GM23248 (cell line): ENCODE measurements at places on chromosomes 11 and 22.

DNA sequence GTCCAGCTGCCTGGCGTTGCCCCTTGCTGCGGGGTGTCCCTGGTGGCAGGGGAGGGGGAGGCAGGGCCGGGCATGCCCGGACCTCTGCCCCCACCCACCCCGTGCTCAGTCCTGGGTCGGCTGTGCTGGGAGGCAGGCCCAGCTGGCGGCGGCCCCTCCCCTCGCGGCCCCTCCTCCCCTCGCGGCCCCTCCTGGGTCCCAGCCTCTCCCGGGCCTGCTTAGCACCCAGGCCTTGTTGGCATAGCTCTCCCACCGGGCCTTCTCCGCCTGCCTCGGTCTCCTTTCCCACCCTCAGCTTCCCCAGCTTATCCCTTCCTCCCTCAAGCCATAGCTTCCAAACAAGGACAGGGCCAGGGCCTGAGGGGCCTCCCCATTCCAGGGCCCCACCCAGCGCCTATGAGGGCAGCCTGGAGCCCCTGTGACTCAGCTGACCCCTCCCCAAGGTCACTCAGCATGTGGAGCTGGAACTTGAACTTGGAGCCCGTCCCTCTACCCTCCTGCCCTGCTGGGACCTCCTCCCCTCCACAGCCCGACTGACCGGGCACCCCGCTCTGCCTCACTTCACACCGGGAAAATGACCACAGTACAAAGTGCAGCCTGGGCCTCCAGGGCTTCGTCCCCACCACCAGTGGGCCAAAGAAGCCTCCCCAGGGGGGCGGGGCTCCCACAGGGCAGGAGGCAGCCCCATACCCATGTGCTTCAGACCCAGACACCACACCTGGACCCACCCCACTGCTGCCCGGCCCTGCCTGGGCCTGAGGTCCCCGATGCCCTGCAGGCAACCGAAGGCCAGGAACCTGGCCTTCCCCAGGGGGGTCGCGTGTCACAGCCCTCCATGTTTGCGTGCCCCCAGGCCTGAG lies 1.2 kb downstream of the EPS8L2 start:
- peak; percentile 51 for DNase-seq

- no peak for DNase-seq
Observed at GRCh38 chr22:26981541-26981940, 324.2 kb downstream of the MIAT start.

DNA sequence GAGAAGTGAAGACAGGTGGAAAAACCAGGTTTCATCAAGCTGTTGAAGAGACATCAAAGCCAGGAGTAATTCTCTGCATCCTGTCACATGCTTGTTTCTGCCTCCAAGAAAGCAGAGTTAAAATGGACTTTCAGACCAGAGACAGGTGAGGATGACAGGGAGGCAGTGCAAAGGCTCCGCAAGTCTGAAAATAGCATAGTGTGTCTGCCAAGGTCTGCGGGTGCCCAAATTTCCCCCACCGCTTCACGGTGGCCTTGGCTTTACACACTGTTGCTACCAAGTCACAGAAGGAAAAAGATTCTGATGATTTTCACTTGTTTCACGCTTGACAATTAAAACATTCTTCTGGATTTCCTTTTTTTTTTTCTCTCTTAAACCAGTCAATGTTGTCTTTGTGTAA lies 44.2 kb downstream of the SNX19 start:
- no peak for DNase-seq

DNA sequence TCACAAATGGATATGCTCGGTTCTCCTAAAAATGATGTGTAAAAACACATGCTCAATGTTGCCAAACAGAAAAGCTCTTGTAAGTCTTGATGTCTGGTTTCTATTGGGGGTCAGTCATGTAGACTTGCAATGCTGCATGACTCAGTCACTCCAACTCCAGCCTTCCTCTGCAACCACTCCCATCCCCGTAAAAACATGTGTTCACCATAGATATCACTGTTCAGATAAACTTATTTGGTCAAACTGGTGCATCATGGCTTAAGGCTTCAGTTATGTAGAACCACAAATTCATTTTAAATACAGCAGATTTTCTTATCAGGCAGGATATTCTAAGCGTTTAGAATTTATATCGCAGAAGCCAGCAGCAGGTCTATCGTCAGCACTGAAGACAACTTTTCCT lies 298.4 kb upstream of the LUZP2 start:
- no peak for DNase-seq

DNA sequence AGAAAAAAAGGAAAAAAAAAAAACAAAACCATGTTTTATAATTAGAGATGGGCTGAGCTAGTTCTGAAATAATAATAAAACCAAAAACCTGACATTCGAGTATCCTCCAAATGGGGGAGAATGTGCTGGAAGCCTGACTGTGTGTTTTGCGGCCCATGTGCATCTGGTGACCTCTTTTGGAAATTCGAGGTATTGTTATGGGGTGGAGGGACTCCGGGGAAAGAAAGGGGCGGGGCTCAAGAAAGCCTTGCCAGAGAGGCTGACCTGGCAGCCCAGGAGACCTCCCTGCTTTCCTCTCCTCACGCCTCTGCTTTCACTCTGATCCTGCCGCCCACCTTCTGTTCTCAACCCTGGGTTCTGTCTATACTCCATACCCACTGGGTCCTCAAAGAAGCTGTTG lies 72.9 kb downstream of the CTTN start:
- DNase-seq, result peak; percentile 29

- no peak for DNase-seq
Observed at GRCh38 chr11:117535201-117535849, 207.7 kb downstream of the CEP164 start.

DNA sequence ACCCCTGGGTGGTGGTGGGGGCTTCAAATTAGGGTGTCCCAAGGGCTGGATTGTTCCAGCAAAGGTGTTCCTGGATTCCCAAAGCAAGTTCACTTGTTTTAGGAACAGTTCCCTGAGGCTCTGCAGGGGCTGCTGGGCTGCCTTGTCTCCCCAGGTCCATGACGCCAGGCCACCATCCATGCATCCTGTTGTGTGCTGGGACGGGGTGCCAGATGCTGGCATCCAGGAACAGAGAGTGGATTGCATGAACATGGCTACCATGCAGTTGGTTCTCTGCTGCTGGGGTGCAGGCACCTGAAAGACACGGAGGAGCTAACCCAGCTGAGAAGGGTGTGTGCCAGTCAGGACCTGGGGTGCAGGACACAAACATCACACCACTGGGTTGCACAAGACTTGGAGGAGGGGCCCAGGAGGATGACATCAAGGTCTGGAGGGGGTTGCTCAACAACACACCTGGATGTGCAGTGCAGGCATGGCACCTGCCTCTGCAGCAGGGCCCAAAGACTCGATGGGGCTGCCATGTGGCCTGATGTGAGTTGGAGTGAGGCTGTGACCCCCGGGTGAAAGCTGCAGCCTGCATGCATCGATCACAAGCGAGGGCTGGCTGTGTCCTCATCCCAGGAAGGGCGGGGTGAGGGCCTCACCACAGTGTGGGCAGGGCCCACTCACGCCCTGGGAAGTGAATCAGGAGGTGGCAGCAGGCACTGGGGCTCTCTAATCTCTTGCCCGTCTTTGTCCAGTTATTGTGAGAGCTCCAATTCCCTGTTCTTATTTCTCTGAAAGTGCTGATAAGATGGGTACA lies 74.0 kb upstream of the CLDN5 start:
- DNase-seq, result peak; percentile 19

GRCh38 chr22:50308597-50308935 lies 1.1 kb upstream of the PLXNB2 start:
- peak; percentile 58 for DNase-seq

- no peak for DNase-seq
Observed at GRCh38 chr11:83909579-83910534, 623.7 kb upstream of the CCDC90B start.

DNA sequence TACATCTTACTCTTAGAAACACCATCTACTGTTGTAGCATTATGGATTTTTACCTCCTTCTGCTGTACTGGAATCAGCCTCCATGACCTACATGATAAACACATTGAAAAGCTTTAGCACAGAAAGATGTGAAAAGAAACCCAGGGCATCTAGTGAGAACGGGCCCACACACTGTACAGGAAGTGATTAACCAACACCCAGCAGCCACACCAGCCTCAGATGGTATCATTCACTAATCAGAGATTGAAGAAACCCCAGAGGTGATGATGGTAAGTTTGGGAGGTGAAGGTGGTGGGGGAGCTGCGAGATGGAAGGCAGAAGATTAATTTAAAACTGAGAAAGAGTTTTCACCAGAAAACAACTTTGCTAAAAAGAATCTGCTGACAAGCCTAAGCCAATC lies 46.1 kb downstream of the RASSF10 start:
- no peak for DNase-seq

- DNase-seq, result no peak
Observed at GRCh38 chr11:33162831-33163230, 1.6 kb upstream of the CSTF3 start.

DNA sequence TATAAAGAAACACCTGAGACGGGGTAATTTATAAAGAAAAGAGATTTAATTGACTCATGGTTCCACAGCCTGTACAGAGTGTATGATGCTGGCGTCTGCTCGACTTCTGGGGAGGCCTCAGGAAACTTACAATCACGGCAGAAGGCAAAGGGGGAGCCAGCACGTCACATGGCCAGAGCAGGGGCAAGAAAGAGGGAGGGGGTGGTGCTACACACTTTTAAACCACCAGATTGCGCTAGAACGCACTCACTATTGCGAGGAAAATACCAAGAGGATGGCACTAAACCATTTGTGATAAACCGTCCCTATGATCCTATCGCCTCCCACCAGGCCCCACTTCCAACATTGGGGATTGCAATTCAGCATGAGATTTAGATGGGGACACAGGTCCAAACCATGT lies 79.7 kb upstream of the CARD18 start:
- no peak for DNase-seq

DNA sequence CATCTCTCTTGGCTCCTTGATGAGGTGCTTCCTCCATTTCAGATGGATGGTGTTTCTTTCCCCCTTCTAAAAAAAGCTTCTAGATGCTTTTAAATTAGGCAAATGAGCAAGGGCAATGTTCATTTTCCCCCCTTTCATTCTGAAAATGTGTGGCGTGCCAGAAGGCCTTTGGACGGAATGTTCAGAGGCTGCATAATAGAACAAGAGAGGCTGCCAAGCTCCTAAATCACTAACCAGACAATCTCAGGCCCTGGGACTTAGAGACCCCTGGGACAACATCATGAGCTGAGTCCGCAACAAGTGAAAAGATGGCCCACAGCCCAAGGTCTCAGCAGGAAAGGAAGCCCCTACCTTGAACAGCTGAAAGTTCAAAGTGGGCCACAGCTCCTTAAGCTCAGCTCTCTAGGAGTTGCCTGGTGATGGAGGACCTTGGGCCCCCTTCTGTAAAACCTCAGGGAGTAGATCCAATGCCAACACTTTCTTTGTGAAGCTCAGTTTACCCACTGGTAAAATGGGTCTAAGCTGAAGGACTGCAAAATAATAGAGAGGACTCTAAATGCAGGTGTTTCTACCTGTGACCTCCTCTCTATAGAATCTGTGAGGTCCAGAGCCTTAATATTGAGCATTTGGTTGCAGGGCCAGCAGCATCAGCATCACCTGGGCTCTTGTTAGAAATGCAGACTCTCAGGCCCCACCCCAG lies 144.0 kb downstream of the FBXO7 start:
- no peak for DNase-seq

- no peak for DNase-seq
Observed at GRCh38 chr22:34430386-34430785, 510.1 kb upstream of the LARGE1 start.

DNA sequence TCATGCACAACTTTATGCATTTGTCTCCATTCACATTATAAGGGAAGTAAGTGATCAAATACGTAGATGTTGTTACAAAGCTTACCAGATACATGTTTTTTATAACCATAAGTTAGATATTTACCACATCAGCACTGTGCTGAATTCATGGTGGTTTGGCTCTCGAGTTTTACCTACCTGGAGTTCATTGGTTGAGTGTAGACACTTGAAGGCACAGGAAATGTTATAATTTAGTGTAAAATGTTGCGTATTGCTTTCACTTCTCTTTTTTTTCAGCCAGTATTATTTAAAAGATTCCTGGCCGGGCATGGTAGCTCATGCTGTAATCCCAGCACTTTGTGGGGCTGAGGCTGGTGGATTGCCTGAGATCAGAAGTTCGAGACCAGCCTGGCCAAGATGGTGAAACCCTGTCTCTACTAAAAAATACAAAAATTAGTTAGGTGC lies 53.1 kb upstream of the GRK2 start:
- DNase-seq, result no peak

- DNase-seq, result no peak
Observed at GRCh38 chr11:44328138-44328660, 18.3 kb upstream of the ALX4 start.

DNA sequence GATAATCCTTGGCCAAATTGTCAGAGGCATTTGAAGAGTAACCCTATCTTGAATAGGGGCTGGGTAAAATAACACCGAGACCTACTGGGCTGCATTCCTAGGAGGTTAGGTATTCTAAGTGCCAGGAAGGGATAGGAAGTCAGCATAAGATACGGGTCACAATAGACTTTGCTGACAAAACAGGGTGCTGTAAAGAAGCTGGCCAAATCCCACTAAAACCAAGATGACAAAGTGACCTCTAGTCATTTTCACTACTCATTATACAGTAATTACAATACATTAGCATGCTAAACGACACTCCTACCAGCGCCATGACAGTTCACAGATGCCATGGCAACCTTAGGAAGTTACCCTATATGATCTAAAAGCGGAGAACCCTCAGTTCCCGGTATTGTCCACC lies 964 bp upstream of the REXO2 start:
- no peak for DNase-seq

DNA sequence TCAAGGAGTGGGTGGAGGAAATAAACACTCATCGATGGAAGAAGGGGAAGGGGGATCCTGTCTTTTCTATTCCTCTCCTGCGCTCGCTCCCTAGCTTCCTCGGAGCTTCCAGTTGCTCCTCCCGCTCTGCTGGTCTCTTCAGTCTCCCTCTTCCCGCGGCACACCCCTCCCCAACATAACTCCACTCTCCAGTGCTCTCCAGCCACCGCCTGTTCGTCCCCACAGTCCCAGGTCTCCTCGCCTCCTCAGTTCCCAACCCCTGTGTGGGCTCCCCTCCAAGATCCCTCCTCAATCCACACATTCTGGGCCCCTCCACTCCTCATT lies 438 bp downstream of the ZW10 start:
- DNase-seq, result peak; percentile 62

- DNase-seq, result peak; percentile 66
Observed at GRCh38 chr11:31487848-31488247, 21.6 kb downstream of the IMMP1L start.

DNA sequence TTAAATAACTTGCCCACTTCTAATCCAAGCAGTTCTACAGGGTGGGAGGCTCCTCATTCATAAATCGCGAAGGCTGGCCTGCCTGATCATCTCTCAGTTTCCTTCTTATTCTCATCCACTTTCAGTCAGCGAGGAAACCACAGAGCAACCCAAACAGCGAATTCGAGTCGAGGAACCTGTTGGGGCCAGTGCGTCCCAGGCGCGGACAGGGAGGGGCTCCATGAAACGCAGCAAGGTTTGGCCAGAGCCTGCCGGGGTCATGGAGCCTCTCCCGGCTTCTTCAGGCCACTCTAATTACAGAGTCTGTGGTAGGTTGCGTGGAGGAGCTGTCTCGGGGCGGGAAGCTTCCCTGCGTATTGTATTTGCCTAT lies 741 bp upstream of the NAV2 start:
- peak; percentile 62 for DNase-seq

- no peak for DNase-seq
Observed at GRCh38 chr11:44030996-44031395, 16.8 kb upstream of the ACCSL start.

GRCh38 chr11:20448834-20449233 lies 61.3 kb downstream of the PRMT3 start:
- no peak for DNase-seq
